ENCODE measurements at places on chromosomes 1 and 21.

GRCh38 chr1:78913950-78914349 is 92.6 kb downstream of the ADGRL4 start:
- no peak for DNase-seq

DNA sequence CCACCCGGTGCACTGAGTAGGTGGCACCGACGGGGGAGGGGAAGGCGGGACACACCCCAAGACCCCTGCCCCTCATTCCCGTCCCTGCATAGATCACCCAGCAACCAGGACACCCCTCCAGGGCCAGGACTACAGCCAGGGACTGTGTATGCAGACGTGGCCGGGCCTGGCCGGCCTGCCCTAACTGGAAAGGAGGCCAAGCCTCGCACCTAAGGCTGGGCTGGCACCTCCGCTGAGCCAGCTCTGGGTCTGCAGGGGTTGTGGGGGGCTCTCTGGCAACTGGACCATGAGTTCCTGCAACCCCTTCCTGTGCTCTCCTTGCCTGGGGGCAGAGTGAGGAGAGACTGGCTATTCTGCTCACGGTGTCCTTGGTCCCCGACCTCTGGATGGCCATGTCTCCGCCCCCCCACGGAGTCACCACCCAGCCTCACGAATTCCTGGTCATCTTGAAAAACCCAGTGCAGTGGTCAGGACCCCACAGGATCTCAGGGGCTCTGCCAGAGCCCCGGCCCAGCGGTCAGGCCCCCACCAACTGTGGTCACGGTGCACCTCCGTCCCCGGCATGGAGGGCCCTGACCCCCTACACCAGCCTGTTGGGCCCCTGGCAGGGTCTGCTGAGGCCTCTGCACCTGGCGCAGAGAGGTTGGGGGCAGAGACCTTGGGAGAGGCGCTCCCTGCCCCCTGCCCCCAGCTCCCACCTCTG is 1.1 kb upstream of the FNDC10 start:
- no peak for DNase-seq

DNA sequence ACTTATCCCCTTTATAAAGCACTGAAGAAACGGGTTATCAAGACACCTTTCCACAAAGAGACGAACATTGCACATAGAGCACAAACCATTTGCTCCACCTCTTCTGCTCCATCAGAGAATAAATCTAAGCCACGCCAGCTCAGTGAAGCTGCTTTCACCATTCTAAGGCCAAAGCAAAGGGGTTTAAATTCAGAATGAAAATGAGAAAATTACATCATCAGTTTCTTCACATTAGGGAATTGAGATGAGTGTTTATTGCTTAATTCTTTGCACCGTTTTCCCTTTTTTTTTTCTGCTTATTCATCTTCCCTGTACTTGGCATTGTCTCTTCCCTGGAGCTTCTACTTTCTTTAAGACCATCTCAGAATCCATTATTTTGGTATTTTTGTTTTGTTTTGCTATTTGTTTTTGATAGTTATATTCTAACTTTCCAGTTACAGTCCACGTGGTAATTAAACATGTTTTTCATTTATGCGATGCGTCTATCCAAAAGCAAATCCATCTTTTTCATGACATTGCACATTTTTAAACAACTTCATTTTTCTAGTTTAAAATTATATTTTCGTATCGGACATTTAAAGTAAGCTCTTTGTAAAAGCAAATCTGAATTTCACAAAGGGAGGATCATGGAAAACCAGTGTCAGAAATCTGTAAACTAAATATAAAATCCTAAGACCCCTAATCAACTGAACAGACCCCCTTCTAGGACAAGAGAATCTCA is 1.9 kb upstream of the OR2T34 start:
- DNase-seq, result no peak

DNA sequence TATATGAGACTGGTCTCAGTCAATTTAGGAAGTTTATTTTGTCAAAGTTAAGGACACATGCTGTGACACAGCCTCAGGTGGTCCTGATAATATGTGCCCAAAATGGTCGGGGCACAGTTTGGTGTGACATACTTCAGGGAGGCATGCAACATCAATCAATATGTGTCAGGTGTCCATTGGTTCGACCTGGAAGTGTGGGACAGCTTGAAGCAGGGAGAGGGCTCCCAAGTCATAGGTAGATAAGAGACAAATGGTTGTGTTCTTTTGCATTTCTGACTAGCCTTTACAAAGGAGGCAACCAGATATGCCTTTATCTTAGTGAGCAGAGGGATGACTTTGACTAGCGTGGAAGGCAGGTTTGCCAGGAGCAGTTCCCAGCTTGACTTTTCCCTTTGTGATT is 4.5 kb upstream of the ERVH48-1 start:
- no peak for DNase-seq

- DNase-seq, result no peak
Observed at GRCh38 chr21:34279285-34279684, 84.5 kb upstream of the KCNE2 start.

GRCh38 chr1:2098839-2099785 is 48.9 kb downstream of the PRKCZ start:
- no peak for DNase-seq

GRCh38 chr1:150366416-150367296 is 2.7 kb downstream of the RPRD2 start:
- no peak for DNase-seq

DNA sequence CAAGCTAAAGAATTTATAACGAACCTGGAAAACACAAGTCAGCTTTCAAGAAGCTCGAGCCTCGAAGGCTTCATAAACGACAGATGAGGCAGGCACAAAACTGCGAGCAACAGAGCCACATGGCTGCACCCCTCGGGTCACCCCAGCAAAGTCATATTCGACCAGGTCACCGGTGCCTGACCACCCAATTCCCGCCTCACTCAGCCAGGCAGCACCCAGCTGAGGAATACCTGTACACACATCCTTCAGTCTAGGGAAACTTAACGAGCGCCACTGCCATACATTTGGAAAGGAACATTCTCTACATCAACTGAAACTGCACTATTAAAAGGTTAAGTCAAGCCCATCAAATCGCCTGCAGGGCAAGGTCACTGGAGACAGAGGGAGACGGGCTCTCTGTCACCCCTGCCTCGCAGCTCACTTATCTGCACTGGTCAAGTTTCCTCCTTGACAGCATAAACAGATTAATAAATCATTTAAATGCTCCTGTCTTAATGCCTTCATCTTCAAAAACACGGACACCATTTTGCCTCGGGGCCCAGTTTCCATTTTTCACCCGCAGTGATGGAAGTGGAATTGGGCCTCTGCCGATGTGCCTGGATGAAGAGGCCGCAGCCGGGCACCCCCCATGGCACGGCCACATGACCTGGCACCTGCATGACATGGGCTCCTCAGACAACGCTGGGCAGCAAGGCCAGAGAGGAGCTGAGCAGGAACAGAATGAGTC is 20.6 kb downstream of the NPHP4 start:
- DNase-seq, result no peak

DNA sequence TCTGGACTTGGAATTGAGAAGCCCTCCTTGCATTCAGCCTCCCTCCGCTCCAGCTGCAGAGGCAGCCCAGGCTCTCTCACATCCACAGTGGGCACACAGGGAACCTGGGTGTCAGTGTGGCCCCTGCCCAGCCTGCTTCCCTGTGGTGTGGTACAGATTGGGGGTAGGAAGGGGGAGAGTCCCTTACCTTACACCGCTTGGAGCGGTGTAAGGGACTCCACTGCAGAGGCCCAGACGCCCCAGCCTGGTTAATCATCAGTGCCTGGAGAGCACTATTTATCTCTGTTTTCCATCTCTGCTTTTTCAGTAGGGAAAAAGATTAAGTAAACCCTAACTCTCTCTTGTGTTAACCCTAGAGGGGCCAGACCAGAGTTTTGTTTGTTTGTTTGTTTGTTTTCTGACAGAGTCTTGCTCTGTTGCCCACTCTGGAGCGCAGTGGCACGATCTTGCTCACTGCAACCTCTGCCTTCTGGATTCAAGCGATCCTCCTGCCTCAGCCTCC is 803 bp upstream of the RHBG start:
- DNase-seq, result no peak

DNA sequence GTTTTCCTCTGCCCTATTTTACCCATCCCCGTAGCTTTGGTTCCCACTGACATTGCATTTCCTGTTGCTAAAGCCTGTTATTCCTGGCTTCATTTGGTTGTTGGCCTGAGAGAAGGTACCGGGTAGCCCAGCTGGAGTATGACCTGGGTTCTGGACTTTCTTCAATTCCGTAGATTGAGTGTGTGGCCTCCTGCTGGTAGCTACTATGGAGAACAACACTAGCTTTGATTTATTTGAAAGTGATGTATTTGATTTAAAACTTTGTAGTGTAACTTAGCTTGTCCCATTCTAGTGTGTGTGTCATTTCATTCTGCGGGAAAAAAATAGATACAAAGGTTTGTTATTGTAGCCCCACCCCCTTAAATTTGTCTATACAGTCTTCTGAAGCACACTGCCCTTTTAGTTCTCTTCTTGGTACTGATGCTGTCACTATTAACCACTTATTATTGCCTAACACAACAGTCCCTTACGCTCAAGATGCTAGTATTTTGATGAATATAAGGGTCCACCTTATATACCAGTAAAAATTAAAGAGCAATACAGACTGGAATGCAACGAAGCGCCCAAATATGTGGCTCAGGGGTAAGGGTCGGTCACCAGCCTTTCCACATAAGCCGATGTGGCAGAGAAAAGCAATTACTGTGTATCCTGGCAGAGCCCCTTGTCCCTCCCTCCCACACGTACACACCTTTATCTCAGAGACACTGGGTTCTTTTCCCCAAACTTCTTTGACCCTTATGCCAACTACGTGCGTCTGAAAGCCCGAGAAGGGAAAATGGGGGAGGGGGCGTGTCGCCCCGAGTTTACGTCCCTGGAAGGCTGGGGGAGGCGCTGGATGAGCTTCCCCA is 643 bp upstream of the MOV10 start:
- no peak for DNase-seq

- DNase-seq, result no peak
Observed at GRCh38 chr1:23489842-23490241, 5.9 kb upstream of the ASAP3 start.

DNA sequence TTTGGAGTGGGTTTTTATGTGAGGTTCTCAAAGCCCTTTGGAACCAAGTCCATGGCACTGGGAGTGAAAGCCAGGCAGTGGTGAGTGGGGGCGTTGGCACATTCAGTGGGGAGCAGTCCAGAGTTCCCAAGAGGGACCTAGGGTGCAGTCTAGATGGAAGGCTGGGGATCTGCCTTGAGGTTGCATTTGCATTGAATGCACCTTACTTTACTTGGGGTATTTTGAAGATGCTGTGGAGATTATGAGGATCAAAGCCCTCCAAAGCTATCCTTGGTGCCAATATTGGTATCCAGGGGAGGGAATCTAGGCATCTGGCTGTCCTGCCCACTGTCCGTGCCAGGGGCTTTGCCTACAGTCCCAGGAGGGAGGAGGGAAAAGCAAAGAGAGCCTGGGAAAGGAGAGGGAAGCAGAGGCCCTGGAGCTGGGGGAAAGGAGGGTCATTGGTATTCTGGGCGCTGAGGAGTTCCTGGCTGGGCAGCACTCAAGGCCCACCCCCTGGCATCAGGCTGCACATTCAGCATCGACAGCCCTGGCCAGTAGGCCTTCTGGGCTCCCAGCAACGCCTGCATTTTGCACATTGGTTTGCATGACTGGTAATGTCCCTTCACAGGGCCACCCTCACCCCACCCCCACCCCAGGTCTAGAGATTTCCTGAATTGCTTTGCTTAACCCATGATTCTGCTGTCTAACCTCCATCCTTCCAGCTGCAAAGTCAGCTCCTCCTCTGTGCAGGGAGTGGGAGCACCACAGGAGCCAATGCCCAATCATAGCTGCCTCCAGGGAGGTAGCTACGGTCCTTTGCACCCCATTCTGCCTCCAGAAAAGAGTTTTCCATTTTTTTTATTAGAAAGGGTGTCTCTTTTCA is 843 bp upstream of the BCAN start:
- DNase-seq, result no peak

DNA sequence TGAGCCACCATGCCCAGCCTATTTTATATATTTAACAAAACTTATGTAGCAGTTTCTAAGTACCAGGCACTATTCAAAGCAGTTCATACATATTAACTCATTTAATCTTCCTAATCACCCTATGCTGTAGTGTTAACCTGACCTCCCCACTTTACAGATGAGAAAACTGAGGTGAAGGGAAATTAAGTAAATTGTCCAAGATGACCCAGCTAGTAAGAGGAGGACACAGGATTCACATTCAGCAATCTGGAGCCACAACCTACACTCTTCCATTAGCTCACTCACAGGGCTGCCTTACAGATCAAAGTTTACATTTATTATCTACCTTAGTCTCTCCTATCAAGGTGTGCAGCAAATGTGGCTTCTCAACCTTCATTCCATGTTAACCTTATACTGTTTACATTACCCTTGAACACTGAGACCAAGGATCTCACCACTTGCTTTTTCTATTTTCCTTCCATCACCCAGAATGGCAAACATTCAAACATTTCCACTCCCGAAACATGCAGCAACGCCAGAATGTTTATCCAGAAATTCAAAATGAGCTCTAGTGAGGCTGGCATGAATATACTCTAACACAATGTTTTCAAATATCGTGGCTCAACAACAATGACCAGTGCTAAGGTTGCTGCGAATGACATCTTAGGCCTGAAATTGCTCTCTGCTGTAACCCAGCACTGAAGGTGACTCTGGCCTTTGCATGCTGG is 24.5 kb downstream of the HIVEP3 start:
- DNase-seq, result no peak

DNA sequence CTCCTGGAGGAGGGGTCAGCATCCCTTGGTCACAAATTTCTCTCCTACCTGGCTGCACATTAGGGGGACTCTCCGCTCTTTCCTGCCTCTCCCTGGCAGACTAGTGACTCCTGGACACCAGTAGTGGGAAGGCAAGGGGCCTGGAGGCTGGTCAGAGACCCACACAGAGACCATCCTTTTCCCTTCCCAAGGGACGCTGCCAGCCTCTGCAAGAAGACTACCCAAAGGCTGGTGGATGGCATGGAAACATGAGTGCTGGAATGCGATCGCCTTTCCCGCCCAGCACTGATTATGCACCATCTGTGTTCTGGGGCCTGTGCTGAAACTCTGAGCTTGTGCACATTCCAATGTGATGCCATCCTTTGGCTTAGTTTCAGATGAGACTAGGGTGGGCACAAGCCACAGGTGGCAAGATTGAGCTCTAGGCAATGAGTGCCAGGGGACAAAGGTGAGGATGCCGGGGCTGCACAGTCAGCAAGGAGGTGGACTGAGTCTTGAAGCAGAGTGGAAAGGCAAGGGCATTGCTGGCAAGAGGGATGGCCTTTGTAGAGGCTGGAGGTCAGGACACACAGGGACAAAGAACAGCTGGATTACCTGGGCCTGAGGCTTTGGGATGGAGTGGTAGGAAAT is 12.6 kb upstream of the EPS8L3 start:
- no peak for DNase-seq

DNA sequence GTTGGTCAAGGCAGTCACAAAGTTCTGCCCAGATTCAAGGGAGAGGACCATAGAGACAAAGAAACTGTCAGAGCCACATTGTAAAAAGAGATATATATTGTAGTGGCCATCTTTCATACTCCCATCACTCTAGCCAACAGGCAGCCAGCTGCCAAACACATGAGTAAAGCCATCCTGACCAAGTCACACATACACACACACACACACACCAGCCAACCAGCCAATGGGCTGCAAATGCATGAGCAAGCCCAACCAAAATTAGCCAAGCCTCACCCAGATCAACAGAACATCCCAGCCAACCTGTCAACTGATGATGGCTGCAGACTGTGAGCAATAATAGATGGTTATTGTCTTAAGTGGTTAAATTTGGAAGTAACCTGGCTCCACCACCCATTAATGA is 120.7 kb downstream of the SEC16B start:
- DNase-seq, result no peak
